ENCODE measurements at places on chromosomes 16 and 17.

GRCh38 chr17:835263-835662, 53.1 kb downstream of the MRM3 start:
- no peak for DNase-seq

- DNase-seq: no peak
Measured at GRCh38 chr16:2779151-2779920, 2.3 kb upstream of the ELOB start.

GRCh38 chr16:3646348-3646920, 8.1 kb upstream of the DNASE1 start:
- no peak for DNase-seq

- no peak for DNase-seq
Measured at GRCh38 chr16:8742068-8742467, 55.4 kb downstream of the TMEM186 start.

DNA sequence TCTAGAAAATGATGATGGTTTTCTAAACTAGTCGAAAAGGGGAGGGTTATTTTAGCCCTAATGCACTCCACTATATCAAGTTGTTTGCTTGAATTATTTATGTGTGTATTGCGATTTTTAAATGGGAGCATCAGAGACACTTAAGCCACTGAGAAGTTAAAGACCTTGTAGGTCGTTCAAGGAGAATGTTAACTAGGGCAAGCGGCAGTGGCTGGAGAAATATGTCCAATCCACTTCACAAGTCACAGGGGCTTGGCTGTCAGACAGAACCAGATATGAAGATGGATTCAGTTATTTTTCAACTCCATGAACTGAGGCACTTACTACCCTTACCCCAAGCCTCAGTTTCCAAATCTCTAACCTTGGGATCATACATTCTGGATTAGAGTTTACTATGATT, 702.0 kb downstream of the CDH11 start:
- no peak for DNase-seq

DNA sequence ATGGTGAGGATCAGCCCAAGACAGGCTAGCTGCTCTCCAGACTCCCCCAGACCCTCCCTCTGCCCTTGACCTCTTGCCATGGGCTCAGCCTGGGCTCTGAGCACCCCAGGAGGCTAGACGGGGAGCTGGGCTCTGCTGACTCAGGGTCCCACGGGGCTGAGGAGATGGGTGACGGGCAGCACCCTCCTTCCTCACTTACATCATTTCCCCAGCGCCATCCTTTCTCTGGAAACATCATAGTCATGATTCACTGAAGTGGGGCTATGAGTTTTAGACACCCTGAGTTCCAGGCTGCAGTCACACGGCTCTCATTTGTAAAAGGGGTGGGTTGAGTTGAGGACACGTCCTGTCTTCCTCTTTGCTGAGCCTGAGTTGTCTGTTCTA, 3.0 kb upstream of the ITGAX start:
- no peak for DNase-seq

- peak; percentile 87 for DNase-seq
Measured at GRCh38 chr17:57541472-57542394, 203.4 kb downstream of the CCDC182 start.

- no peak for DNase-seq
Measured at GRCh38 chr17:49612726-49613125, 37.1 kb downstream of the NXPH3 start.

- no peak for DNase-seq
Measured at GRCh38 chr16:47460359-47460710, 528 bp downstream of the ITFG1 start.

- no peak for DNase-seq
Measured at GRCh38 chr17:81941484-81942166, 4.5 kb upstream of the PYCR1 start.

DNA sequence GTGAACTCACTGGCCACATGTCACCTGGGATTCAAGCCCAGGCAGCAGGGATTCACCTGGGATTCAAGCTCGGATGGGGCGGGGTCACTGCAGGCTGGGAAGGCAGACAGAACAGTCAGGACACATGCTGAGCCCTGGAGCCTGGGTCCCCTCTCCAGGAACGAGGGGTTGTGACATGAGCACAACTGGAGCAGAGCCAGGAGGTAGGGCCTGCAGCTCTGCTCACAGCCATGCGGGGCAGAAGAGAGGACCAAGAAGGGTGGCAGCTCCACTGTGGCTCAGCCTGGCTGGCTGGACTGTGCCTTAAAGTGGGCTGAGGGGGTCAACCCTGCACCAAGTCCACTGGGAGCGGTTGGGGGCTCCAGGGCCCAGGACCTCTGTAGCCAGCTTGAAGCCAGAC, 150.1 kb downstream of the RAB11FIP4 start:
- DNase-seq: no peak

GRCh38 chr17:48054238-48055185, 6.4 kb downstream of the NFE2L1 start:
- DNase-seq: peak; percentile 93

GRCh38 chr16:85520853-85521521, 92.1 kb upstream of the GSE1 start:
- no peak for DNase-seq

GRCh38 chr17:17516941-17517720, 20.9 kb upstream of the RASD1 start:
- DNase-seq: no peak

DNA sequence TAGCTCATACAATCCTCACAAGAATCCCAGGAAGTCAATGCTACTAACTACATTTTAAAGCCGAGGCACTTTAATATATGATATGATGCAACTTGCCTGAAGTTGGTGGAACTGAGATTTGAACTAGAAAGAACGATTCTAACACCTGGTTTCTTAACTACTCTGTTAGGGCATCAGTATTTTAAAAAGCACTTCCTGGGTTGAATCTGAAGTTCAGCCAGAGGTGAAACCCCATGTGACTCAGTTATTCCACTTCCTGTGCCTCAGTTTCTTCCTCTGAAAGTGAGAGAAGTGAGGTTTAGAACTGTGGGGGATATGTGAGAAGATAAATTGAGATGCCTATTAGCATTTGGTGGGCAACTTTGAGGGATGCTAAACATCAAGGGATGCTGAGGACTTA, 129.4 kb upstream of the ANKFN1 start:
- DNase-seq: no peak

DNA sequence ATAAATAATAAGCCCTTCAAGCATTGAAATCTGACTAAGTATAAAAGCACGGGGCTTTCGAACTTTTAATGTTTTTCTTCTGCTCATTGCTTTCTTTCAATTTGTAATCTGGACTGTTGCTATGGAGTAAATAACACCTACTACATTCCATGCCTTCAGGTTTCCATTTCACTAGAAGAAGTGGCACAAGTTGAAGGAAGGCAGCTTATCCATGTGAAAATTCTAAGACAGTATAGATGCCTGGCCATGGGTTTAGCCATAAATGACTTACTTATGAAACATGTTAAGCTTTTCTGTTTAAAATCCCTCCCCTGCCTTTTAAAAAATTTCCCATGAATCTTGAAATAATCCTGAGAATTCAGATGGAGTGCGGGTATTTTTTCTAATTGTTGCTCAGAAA, 30.6 kb downstream of the KCNJ16 start:
- DNase-seq: no peak

GRCh38 chr17:69466905-69467667, 52.6 kb downstream of the MAP2K6 start:
- DNase-seq: peak; percentile 69

- no peak for DNase-seq
Measured at GRCh38 chr16:86681031-86681756, 102.8 kb downstream of the FOXL1 start.

GRCh38 chr17:45276031-45276430, 14.1 kb upstream of the SPATA32 start:
- DNase-seq: no peak

DNA sequence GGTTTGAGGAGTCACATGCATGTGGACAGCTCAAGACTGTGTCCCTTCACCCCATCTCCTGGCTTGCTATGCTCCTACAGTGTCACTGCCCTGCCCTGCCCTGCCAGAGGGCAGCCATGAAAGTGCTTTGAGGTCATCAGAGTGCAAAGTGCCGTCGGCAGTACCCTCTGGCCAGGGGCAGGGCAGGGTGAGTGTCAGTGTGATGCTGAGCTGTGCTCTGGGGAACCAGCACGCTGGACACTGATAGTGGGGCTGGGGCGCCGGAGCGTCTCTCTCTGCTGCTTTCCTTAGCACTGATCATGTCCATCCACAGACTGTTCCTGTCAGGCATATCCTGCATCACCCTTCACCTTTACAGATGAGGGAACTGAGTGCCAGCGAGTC, 1.6 kb upstream of the SPATA32 start:
- DNase-seq: no peak

GRCh38 chr17:57915985-57916757, 39.0 kb downstream of the CUEDC1 start:
- no peak for DNase-seq

- no peak for DNase-seq
Measured at GRCh38 chr16:9766891-9767290, 415.3 kb downstream of the GRIN2A start.

GRCh38 chr17:48247038-48247437, 139.5 kb downstream of the SNX11 start:
- DNase-seq: no peak

GRCh38 chr16:1082952-1083675, 10.6 kb downstream of the SSTR5 start:
- DNase-seq: peak; percentile 25
